ENCODE measurements at places on chromosomes 6 and 20. TPM values are rescaled to one million over a fixed set of nuclear protein-coding genes. Genes with fewer than 3 reads are reported as not detected.
A peak's percentile ranks its signal among the peaks of the same experiment; 100 is the strongest.

Gene KCNQ5
- 0.85 TPM for polyA plus RNA-seq

- peak; percentile 52 for DNase-seq
Observed at GRCh38 chr6:43082806-43083655, 6.9 kb downstream of the PTK7 start.

DNA sequence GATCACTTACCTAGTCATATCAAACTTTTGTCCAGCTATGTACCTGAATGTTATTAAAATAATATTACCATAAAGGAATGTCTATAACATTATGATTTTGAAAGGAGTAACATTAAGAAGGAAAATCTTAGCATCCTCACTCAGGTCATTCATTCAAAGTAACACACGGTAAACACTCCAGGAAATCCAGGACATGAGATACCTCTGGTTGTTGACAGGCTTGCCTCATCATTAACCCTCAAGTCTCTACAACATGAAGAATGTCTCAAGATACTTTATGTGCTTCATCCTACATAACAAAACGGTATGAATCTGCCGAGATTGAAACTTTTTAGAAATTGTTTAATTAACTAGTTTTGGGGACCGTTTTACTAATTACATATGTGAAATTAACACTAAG lies 690 bp upstream of the FILIP1 start:
- DNase-seq: no peak

DNA sequence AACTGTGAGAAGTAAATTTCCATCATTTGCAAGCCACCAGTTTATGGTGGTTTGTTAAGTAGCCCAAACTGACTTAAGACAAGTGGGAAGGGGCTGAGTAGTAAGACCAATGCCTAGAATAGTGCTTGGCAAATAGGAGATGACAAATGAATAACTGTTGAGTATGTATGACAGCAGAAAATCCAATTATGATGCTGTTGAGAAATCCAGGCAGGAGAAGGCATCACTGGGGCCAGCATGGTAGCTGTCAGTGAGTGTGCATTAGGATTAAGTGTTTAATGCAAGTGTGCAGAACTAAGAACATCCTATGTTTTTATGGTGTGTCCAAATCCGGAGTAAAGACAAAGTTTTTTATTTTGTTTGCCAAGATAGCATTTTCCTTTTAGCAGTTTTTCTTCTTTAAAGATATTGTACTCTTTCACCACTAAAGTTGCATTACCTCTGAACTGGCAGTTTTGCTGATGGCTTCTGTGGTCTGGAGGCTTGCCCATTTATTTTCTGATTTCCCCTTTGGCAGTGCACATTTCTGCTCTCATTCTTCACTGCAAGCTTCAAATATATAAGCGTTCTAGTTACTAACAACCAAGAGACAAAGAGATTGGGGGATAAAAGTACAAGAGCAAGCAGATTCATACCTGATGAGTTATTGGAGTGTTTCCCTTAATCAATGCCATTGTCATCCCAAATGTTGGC lies 289.7 kb downstream of the KCNQ5 start:
- DNase-seq: no peak

DNA sequence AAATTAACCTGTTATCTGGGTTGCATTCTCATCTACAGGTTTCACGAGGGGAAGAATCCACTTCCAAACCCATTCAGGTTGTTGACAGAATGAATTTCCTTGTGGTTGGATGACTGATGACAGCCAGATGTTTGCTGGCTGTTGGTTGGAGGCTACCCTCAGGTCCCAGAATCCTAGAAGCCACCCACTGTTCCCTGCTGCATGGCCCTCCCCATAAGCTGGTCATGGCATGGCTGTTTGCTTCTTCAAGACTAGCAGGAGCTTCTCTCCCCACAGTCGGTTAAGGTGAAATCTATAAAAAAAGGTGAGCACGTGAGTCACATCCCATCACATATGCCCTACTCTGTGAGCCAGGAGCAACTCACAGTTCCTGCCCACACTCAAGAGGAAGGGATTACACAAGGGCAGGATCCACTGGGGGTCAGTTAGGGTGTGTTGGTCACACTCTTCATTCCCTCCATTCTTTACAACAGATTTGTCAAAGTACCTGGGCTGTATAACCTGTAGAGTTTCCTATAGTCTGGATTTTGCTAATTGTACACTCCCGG lies 19.5 kb upstream of the RPS10 start:
- no peak for DNase-seq

DNA sequence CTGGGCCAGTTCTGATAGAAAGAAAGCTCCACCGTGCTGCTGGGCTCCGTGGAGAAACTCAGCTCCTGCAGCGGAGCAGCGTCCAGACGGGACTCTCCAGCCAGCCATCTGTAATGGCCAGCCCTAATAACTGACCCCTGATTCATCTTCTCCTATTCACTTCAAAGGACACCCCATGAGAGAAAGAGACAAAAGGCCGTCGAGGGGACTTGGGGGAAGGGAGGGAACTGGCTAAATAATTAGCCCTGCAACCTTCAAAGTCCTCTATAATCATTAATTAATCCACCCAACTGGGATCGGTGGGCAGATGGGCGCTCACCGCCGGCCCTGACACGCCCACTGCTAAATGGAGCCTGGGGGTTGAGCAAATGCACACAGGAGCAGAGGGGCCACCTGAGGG lies 512.4 kb downstream of the CD83 start:
- DNase-seq: no peak

GRCh38 chr6:26394289-26394688 lies 7.8 kb upstream of the BTN3A1 start:
- no peak for DNase-seq

DNA sequence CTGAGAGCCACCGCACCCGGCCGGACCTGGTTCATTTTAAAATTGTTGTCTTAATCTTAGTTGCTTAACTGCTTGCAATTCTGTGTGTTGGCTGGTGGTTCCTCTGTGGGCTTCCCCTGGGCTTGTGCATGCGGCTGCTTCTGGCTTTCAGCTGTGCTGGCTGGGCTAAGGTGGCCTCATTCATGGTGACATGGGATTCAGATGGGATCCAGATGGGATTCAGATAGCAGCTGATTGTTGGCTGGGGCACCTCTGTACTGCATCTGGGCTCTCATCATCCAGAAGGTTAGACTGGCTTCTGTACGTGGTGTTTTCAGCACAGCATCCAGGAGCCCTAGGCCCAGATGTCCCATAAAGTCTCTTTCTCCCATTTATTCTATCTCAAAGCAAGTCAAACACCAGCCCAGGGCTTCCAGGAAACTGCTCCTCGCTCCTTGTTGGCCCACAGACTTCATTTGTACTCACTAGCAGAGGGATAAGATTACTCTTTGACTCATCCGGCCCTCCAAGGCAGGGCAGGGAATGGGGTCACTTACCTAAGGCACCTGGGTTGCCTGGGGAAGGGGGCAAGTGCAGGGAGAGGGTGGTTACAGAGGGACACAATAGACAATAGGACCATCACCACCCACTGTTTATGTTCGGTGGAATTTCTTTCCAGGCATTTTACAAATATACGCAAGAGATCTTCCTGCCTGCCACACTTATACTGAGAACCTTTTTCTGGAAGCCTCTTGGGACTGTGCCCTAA lies 10.2 kb upstream of the PEDS1 start:
- DNase-seq: no peak

DNA sequence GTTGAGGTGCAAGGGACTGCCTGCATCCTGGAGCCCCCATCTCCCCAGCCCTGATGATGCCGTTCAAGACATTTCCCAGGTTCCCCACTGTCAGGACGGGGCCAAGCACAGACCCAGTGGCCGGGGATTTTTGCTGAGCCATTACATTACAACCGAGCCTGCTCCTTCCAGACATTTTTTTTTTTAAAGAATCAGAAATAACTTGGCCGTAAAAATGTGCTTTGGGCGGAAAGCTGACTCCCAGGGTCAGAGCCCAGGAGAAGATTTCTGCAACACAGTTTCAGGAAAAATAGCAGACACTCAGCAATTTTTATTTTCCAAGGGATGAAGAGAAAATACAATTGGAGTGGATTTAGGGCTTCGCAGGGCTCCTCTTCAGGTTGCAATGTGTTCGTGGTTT lies 87.9 kb downstream of the LRFN2 start:
- peak; percentile 48 for DNase-seq

Gene KIAA1755
- 8.1 TPM for polyA plus RNA-seq
